ENCODE measurements at places on chromosomes 5 and 9.

DNA sequence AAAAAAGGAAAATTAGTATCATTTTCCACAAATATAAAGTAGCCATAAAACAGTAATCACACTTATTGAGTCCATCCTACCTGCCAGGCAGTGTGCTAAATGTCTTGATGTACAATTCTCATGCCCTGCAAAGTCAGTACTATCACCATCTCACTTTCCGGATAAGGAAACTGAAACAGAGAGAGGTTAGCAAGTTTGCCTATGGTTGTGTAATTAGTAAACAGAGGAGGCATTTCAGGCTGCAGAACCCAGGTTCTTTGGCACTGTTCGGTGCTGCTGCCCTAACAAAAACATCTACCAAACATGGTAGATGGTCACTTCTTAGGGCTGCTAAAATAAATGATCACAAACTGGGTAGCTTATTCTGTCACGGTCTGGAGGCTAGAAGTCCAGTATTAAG lies 22.6 kb downstream of the PLAC8L1 start:
- DNase-seq = no peak

- no peak for DNase-seq
Measured at GRCh38 chr9:5825223-5825622, 7.7 kb downstream of the ERMP1 start.

DNA sequence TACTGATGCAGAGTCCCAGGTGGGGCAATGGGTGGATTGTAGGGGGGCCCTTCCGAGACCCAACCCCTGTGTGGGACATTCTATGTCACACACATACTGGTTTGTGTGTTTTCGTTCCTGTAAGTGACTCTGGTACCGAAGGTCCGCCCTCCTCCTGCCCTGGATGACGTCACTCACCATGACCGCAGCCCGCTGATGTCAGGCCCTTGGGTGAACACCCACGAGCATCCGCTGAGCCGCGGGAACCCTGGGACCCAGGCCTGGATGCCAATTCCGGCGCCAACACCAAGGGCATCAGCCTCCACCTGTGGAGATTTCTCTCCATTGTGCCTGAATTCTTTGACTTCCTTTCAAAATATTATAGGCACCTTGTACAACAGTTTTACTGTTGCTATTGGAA lies 184.3 kb downstream of the MTRR start:
- DNase-seq = no peak

DNA sequence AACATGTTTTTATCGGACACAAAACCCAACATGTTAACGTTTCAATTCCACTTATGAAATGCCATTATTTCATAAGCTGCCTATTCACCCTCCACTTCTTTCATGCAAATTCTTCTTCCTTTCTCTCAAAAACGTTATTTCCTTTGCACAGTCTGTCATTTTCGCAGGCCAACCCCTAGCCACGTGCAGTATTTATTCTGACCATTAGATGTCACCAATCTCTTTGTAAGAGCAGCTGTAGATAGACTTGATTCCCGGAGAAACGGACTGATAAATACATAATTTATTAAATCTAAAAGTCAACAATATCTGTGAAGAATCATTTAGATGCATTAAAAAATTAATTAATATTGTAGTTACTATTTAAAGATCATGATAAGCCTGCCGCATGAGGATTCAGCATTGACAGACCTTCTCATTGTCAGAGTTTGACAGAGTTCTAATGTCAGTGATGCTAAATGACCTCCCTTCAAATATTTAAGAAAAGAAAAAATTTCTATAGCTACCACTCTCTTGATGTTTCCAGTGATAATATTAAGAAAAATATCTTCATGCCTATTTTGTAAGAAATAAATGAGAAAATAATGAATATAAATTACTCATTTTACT lies 933.6 kb downstream of the CDH12 start:
- DNase-seq = peak; percentile 10

GRCh38 chr5:66646570-66646969 lies 50.4 kb downstream of the MAST4 start:
- DNase-seq = no peak

DNA sequence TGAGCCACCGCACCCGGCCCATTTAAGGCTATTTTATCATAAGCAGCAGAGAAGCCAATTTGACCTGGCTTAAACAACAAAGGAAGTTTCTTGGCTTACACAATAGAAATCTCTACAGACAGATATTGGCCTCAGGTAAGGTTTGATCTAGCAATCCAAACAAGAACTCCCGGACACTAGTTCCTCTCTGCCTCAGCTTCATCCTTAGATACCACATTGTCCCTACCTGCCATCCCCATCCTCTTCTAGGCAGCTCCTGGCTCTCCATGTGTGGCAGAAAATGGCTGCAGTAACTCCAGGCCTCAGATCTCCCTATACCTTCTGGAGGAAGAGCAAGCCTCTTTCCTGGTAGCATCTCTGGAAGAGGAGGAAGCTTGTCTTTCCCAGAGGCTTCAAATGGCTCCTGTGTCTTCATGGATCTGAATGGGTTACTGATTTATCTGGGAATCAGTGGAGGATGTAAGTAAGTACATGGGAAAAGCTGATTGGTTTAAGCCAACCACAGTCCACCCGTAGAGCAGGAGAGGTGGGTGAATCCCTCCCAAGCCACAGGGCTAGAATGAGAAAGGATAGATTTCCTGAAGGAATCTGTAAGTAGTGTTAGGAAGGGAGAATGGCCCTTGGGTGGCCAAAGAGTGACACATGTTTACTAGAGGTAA lies 26.7 kb upstream of the AOPEP start:
- no peak for DNase-seq

DNA sequence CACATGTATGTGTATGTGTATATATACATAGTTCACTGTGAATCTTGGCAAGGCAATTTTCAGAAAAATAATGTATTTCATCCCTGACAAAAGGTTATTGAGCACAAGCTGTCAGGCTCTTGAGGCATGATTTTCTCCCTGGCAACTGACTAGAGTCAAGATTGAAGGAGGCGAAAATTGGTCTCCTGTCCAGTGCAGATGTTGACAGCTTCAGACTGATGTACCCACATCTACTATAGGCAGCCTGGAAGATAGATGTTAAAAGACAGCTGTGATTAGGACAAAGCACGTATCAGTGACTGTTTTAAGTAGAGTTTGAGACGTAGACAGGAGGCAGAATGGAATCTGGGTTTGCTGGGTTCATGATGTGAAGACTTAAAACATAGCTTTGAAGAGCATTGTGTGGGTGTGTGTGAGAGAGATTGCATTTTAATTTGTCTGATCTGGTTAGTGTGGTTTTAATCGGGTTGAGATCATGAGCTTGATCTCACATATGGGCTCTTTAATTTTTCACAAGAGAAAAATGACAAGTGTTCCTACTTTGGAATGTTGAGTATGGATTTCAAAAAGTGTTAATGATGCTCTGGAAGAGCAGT lies 39.1 kb downstream of the CTNNA1 start:
- no peak for DNase-seq

- DNase-seq = no peak
Measured at GRCh38 chr5:90483206-90483605, 8.5 kb downstream of the POLR3G start.

DNA sequence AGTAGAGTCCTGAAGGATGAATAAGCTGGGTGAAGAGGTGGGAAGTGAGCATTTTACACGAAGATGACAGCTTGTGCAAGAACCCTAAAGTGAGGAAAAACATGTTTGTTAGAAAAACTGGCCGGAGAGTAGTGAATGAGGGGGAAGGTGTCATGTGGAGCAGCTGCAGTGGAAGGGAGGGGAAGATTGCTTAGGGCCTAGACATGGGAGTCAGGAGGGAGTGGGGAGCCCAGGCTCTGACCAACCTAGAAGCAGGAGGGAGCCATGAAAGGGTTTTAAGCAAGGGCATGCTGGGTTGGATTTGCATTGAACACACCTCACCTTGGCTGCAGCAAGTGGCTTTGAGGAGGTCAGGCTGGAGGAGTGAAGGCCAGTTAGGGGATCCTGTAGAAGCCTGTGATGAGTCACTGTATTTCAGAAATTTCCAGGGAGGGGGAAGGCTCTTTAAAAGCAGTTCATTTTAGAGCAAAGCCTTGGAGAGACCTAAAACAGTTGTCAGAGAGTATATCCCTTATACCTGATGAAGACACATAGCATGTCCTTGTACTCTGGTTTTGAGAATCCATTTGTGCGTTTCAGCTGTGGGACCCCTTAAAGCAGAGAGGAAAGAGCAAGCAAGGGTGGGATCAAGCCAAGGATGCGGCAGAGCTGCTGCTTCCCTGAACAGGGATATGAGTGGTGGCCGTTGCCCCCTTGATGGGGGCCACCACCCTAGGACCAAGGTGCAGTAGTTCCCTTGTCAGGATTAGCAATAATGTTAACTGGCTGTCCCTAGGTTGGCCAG lies 45.4 kb downstream of the ANGPTL2 start:
- peak; percentile 7 for DNase-seq

GRCh38 chr9:108053555-108054061 lies 564.0 kb upstream of the KLF4 start:
- no peak for DNase-seq

- DNase-seq = no peak
Measured at GRCh38 chr5:175609526-175609925, 48.3 kb upstream of the HRH2 start.

DNA sequence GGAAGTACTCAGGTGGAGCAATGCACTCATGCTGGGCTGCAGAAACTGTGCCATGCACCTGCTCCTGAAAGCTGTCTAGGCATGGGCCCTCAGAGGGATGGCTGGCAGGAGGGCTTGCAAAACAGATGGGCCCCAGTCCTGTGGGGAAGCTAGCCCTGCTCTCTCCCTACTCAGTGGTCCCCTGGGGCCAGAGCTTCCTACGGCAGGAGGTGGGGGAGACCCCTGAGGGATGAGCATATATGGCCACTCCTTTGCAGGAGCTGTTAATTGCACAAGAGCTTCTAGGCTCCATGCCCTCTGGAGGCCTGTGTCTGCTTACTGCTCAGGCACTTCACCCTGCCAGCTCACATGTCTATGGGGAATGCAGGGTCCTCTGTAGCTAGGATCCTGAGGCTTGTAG lies 545.3 kb upstream of the PTPRD start:
- DNase-seq = no peak

DNA sequence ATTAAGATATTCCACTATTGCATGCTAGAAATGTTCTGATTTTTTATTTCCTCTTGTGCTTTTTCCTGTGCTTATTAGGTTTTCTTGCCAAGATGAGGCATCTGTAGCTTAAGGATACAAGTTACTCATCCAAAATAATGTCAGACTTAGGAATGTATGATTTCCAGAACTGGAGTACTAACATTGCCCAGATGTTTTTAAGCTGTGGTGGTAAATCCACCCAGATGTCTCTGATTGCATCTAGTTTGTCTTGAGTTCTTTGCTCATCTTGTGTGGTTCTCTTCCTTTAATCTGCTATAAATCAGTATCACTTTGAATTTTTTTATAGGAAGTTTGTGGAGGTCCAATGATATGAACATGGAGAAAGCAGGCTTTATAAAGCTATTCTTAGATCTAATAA lies 337.5 kb upstream of the ZNF608 start:
- no peak for DNase-seq

GRCh38 chr9:73683862-73684591 lies 532.4 kb downstream of the ANXA1 start:
- DNase-seq = peak; percentile 16

- DNase-seq = no peak
Measured at GRCh38 chr5:123000731-123001130, 35.8 kb downstream of the PPIC start.

DNA sequence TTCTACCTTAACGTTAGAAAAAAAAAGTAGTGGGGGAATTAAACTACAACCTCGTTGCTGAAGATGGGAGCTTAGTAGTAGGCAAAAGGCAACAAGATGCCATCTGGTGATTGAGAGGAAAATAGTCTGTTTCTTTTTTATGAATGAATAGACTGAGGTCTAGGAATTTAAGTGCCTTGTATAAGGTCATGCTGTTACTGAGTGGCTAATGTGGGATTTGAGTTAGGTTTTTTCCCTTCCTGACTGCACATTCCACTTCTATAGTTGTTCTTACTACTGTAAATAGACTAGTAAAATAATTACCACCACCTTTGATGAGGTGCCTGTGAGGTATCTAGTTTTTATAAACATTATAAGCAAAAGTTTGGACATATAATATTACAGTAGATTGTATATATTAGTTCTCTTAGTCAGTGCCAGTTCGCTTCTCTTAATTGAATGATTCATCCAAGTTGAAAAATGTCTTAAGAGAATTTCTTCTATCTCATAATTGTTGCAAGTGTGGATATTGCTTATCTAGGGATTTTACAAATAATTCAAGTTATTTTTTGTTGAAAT lies 19.1 kb downstream of the FSD1L start:
- DNase-seq = no peak

DNA sequence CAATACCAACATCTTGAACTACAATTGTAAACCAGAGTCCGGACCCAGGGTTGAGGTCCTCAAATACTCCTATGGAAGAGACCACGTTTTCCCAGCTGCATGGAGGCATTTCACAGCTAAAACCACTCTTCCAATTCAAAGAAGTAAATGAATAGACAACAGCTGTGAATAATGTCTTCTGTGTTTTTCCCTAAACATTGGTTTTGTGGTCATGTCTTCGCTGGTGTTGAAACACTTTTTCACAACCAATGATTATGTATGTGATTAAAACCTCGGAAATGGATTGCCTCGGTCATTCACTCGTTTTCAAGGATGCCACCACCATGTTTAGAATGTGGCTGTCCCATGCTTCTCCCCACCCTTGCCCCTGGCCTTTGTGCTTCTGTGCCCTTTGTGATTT lies 9.4 kb upstream of the TENT4A start:
- no peak for DNase-seq

DNA sequence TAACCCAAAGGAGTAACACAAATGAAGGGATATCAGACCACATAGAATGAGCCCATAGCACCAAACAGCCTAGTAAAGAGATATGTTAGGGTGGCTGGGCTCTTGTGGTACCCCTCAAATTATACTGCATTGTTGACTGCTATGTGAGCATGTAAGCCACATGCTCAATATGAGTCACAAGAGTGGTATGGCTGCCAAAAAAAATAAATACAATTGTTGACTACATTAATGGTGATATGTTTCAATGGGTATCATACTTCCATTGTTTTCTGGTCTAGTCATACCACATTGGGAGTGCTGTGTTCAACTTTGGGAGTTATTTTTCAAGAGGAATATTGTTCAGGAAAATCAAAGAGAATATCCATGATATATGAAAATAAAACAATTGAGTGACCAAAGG lies 162.4 kb upstream of the PIK3R1 start:
- DNase-seq = no peak

DNA sequence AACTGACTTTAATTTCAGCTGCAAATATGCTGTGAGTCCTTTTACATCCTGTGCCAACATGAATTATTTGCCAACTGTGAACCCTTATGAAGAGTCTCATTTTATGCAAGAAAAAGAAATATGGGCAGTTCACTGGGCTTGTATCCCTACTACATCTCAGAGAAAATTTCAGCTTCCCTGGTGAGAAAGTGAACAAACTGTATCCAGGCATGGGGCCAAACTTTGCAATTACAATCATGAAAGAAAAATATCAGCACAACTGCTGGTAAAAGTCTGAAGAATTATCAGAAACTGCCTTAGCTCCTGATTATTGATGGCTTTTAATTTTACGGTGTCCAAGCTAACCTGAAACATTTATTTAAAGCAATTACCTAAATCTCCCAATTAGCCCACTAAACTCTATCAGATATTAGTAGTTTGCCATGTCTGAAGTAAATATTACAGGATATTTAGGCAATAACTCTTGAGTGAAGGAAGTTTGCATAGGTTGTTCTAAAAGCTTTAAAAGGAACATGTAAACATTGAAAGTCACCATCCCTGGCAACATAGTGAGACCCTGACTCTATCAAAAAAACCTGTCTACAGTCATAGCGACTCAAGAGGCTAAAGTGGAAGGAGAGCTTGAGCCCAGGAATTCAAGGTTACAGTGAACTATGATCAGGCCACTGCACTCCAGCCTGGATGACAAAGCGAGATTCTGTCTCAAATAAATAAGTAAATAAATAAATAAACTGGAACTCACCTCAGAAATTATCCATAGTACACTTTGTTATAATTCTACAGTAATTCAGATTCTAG lies 83.9 kb upstream of the HCN1 start:
- DNase-seq = no peak
